Activated naive CD4-positive, alpha-beta T cell treated with Interleukin-2 at 50 U/mL for 16 hours (primary cell): ENCODE measurements at places on chromosomes 4 and X.

- no peak for DNase-seq
These were observed 765 bp upstream of the DGKK start for GRCh38 chrX:50471390-50471789.

DNA sequence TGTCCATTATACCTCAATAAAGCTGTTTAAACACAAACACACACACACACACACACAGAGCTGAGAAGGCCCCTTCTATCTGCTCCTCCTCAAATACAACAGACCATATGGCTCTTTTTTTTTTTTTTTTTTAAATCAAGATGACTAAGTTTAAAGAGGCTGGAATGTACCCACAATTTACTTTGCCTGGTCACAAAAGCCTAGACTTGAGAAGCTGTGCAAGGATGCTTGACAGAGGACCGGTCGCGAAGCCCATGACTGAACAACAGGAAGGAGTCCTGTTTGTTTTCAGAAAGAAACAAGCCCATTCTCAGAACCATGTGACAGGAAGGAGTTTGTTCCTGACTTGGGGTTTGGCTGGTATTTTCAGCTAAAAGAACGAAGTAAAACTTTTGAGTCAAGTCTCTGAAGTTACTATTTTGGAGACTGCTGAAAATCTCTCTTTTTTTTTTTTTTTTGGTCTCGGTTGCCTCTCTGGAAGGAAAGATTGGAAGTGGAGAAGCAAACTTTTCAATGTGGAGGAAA is 650.9 kb upstream of the TENM3 start:
- no peak for DNase-seq

DNA sequence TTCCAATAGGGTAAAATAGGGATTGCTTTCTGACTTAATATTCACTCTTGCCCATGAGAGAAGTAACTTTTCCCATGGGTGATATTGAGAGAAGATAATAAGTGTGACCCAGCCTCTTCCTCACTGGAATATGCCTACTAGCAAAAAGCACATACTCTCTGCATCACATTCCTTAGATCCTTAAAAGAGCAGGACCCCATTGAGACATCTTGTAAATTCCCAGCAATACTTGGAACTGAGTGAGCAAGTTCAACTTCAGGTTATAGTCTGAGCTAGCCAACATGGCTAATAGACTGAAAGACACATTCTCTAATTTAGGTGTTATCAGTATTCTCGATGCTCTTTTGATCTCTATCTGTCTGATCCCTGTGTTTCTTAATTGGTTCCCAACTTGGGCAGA is 1372.3 kb downstream of the STIM2 start:
- no peak for DNase-seq

GRCh38 chr4:128635955-128636560 is 173.4 kb upstream of the JADE1 start:
- DNase-seq: no peak

DNA sequence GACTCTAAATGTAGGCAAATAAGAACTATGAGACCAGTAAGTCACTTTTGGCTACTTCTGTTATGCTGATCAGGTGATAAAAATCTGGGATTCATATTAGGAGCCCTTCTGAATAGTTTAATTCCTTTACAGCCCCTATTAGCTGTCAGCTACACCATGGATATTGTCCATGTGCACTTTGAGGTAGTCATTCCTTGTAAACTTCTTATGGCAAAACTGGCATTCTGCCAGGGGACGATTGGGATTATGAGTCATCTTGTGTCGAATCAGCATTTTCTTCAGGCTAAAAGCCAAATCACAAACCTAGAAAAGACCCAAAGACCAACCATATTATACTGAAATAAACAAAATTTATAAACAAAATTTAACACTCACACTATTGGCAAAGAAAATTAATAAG is 227.6 kb downstream of the PRDM5 start:
- no peak for DNase-seq

DNA sequence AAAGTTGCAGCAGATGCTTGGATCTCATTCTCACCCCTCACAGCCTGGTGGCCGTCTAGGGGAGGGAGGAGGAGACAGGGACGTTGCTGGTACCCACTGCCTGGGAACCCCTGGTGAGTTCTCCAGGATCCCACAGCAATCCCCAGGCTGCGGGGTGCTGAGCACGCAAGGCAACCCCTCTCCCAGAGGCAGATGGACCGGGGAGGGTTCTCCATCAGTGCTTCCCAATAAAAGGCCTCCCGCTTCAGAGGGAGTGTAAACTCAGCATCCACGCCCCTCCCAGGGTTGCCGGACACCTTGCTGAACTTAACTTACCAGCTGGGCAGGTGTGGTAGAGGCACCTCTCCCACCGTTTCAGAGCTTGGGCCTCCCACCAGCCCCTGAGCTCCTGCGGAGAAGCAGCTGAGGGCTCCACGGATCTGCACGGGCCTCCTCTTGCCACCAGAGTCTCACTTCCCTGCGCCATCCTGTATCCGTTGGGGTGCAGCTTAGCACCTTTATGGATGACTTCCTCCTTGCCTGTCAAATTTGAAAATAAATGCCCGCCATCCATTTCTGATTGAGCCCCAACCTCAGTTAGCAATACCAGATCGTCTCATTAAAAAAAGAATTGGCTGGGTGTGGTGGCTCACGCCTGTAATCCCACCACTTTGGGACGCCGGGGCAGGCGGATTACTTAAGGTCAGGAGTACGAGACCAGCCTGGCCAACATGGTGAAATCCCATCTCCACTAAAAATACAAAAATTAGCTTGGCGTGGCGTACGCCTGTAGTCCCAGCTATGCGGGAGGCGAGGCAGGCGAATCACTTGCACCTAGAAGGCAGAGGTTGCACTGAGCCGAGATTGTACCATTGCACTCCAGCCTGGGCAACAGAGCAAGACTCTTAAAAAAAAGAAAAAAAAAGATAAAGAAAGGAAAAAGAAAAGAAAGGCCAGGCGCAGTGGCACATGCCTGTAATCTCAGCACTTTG is 14.8 kb upstream of the TBC1D14 start:
- DNase-seq: no peak

GRCh38 chr4:39542611-39543012 is 15.4 kb upstream of the UGDH start:
- no peak for DNase-seq

GRCh38 chr4:105544520-105545286 is 7.7 kb upstream of the ARHGEF38 start:
- DNase-seq: no peak

DNA sequence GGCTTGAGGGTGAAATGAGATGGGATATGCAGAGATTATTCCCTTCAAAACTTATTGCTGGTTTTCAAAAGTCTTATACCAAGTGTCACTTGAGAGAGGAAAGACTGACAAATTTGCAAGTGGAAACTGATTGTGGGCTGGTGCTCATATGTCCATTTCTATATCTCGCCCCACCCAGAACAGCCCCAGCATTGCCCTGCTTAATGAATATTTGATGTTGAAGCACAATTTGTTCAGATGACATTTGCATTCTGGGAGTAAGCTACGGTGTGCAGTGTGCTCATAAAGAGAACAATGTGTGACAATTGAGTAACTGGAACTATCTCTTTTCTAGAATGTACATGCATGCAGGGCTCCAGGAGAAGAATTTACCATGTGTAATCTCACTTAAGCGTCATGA is 223.5 kb upstream of the TRPC5 start:
- no peak for DNase-seq

GRCh38 chr4:82809619-82810018 is 11.0 kb upstream of the SCD5 start:
- DNase-seq: no peak

GRCh38 chrX:22090181-22090580 is 58.1 kb downstream of the PHEX start:
- no peak for DNase-seq
